H7 (cell line): ENCODE measurements at places on chromosomes 7 and 10.
A peak's percentile ranks its signal among the peaks of the same experiment; 100 is the strongest.

DNA sequence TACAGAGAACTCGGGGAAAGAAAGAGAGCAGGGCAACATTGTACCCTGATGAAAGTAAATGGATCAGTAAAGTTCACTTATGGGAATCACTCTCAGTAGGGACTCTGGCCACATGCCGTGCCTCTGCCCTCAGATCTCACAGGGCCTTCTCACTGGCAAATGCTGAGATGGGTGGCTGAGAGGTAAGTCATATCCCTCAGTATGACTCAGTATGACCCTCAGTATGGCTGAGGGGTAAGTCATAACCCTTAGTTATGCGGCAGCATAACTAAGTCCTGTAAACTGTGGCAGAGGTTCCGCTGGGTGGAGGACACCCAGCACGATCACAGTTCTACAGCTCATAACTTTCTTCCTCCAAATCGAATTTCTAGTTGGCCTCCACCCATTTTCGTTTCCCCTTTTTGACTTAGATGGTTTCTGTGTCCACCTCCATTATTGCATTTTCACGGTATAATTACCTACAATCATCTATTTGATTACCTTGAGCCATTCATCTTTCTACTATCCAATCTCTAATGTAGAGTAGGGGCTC is 26.5 kb upstream of the WNT16 start:
- DNase-seq = no peak

DNA sequence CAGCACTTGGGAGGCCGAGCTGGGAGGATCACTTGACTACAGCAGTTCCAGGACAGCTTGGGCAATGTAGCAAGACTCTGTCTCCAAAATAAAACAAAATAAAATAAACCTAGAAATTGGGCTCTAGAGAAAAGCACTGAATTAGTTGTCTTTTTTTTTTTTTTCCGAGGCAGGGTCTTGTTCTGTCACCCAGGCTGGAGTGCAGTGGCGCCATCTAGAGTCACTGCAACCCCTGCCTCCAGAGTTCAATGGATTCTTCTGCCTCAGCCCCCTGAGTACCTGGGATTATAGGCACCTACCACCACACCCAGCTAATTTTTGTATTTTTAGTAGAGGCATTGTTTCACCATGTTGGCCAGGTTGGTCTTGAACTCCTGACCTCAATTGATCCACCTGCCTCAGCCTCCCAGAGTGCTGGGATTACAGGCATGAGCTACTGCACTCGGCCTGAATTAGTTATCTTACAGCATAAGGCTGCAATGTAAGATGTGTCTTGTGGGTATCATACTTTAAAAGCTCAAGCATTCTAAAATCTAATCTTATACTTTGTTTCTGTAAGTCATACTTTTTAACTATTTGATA is 12.8 kb downstream of the MEIG1 start:
- no peak for DNase-seq

DNA sequence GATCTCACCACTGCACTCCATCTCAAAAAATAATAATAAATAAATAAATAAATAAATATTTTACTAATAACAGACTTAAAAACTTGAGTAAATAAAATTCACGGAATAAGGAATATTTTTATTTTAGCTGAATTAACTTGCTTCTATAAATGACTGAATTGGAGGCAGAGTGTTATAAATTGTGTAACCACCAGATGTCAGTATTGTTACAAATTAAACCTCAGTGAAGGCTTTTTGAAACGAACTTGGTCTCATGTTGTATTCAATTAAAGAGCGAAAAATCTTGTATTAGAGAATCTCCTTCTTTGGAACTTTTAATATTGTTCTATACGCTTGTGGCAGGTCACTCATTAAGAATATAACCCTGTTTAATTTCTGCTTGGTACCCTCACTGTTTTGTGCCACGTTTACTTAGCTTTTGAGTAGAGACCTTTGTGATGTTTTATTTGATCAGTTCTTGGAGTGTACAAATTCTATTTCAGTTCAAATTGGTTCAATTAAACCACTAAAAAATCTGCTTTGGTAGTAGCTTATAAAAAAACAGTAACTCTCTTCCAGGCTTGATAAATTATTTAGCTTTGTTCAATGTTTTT is 45.6 kb upstream of the SCIN start:
- peak; percentile 9 for DNase-seq

- DNase-seq = no peak
Measured at GRCh38 chr10:48740015-48740707, 55.5 kb downstream of the WDFY4 start.

- no peak for DNase-seq
Measured at GRCh38 chr10:32692174-32692573, 246.2 kb downstream of the CCDC7 start.

DNA sequence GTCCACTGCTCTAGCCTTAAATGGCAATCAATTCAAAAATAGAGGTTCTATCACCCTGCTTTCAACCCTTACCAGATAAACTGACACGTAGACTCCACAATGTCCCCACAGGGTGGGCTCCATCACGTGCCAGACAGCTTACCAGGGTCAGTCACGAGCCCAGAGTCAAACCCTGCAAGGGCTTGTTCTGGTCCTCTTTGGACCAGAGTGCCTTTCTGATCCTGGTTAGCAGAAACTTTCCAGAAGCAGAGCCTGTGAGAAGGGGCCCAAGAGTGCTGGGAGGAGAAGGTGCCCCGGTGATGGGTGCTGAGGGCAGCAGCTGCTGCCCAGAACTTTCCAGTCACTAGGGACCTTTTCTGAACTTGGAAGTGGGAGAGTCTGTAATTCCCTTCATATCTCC is 354 bp upstream of the GIMAP5 start:
- DNase-seq = no peak

DNA sequence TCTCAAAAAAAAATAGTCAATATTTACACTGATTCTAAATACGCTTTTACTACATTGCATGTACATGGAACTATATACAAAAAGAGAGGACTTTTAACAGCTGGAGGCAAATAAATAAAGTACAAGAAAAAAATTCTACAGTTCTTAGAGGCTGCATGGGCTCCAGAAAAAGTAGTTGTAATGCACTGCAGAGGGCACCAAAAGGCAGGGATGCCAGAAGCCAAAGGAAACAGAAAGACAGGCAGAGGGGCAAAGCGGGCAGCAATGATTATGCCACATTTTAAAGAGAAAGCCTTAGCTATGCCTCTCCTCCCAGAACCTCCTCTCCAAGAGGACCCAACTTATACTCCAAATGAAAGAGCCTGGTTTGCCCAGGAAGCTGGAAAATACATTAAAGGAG is 11.6 kb upstream of the ADCK2 start:
- no peak for DNase-seq

GRCh38 chr10:5355594-5356301 is 9.0 kb upstream of the UCN3 start:
- no peak for DNase-seq

GRCh38 chr10:130742941-130743675 is 568.4 kb downstream of the TCERG1L start:
- peak; percentile 69 for DNase-seq
